ENCODE measurements at places on chromosomes 2 and 18. TPM values are rescaled to one million over a fixed set of nuclear protein-coding genes. Genes with fewer than 3 reads are reported as not detected.
A peak's percentile ranks its signal among the peaks of the same experiment; 100 is the strongest.

DNA sequence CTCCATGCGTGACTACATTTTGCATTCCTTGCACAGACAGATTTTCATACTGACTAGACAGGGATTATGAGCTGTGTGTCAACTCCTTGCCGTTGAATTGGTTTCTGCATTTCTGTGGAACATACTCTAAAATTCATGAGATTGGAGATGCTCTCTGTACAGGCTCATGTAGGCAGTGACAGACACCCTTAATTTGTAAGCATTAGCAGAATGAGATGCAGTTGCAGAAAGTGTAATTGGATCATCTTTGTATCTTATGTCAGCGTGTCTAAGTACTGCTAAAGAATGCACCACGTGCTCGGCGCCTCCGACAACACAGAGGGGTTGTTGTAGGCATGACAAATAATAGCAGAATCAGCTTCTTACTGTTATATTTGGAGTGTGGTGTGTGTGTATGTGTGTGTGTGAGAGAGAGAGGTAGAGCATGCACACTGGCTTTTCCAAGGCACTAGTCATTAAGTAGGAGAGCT lies 212.4 kb downstream of the CMPK2 start:
- H3K4me1 ChIP-seq: no peaks in the 10 kb centered on the region
- DNase-seq: no peak
- H3K36me3 ChIP-seq: no peaks in the 10 kb centered on the region
- no peak overlapping the region for H3K27ac ChIP-seq

DNA sequence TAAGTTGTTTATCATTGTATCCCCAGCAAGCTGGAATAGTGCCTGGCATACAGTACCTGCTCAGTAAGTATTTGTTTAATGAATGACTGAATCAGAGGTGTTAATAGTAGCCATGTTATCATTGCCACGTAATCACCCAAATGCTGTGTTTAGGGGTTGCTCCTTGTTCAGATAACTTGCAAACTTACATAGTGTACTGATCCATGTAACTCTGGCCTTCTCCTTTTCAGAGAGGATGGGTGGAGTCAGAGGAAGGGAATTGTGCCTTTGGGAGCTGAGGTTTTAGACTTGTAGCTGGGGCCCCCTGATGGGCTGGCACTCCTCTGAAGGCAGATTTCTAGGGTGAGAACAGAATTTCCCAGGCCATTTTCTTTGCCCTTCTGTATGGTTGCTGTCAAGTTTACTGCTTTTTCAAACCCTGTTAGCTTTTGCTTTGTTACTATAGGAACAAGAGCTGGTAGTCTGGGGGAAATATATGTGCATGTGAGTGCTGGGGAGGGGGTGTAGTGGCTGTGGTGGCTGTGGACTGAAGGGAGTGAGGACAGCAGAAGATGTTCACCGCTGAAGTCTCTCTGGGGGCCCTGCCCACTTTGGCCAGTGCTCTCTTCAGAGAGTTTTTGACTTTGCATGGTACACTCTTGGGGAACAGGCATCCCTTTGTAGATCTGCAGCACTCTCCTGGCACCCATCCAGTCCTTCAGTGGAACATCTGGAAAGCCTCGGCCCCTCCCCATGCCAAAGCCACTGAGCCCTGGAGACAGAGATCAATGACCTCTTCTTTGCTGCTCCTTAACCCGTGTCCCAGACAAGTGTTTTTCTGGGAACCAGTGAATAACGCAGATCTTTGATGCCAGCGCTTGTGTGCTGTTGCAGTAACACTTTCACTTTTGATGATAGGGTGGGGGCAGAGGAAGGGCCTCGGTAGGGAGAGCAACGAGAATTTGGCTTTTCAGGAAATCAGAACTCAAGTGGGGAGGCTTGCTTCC lies 209.0 kb downstream of the PRKCE start:
- no peak overlapping the region for H3K4me3 ChIP-seq
- peaks cover 18% of the 10 kb centered on the region for H3K4me1 ChIP-seq
- no peak overlapping the region for H3K27ac ChIP-seq
- H3K27me3 ChIP-seq: no peaks in the 10 kb centered on the region
- peak; percentile 22 for DNase-seq

GRCh38 chr2:80968450-80968849 lies 663.9 kb upstream of the LRRTM1 start:
- H3K4me1 ChIP-seq: no peaks in the 10 kb centered on the region
- no peak overlapping the region for H3K27ac ChIP-seq
- no peaks in the 10 kb centered on the region for H3K27me3 ChIP-seq
- no peak overlapping the region for H3K4me3 ChIP-seq
- DNase-seq: no peak

GRCh38 chr2:212193803-212194202 lies 344.8 kb downstream of the ERBB4 start:
- no peak overlapping the region for H3K4me3 ChIP-seq
- no peak overlapping the region for H3K27ac ChIP-seq
- no peak for DNase-seq
- no peaks in the 10 kb centered on the region for H3K4me1 ChIP-seq
- no peaks in the 10 kb centered on the region for H3K36me3 ChIP-seq
- H3K27me3 ChIP-seq: no peaks in the 10 kb centered on the region

GRCh38 chr2:72581560-72582181 lies 244.2 kb downstream of the EXOC6B start:
- H3K36me3 ChIP-seq: no peaks in the 10 kb centered on the region
- no peaks in the 10 kb centered on the region for H3K4me1 ChIP-seq
- DNase-seq: no peak
- no peak overlapping the region for H3K4me3 ChIP-seq

DNA sequence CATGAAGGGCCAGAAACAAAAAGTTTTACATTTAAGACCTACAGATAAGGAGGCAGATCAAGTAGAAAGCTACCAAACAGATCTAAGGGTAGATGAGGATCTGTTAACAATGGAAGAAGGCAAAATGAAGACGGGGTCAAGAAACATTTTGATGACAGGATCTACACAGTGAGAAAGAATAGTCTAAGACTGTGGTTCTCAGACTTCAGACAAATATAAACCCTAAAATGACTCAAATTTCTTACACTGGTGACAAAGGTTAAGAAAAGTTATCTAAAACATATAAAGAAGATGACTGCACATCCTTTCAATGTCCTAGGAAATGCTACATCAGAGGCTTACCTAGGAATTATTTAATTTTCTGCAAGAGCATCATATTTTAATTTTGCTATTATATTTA lies 34.4 kb downstream of the TRIP12 start:
- no peak for DNase-seq
- H3K27ac ChIP-seq: no peak overlapping the region

GRCh38 chr2:143205106-143205764 lies 76.0 kb downstream of the ARHGAP15 start:
- H3K36me3 ChIP-seq: peaks cover 22% of the 10 kb centered on the region
- no peak for DNase-seq
- peaks cover 42% of the 10 kb centered on the region for H3K4me1 ChIP-seq
- no peak overlapping the region for H3K4me3 ChIP-seq
- H3K27me3 ChIP-seq: no peaks in the 10 kb centered on the region
- no peak overlapping the region for H3K27ac ChIP-seq

- no peaks in the 10 kb centered on the region for H3K4me1 ChIP-seq
- no peaks in the 10 kb centered on the region for H3K27me3 ChIP-seq
- no peak overlapping the region for H3K27ac ChIP-seq
- H3K36me3 ChIP-seq: peaks cover 5% of the 10 kb centered on the region
- H3K4me3 ChIP-seq: no peak overlapping the region
- no peak for DNase-seq
Measured at GRCh38 chr18:79928563-79928960, 22.9 kb downstream of the SLC66A2 start.

- peaks cover 94% of the 10 kb centered on the region for H3K4me1 ChIP-seq
- H3K4me3 ChIP-seq: peak overlapping the region; percentile 7
- peak overlapping the region; percentile 77 for H3K27ac ChIP-seq
- peak; percentile 64 for DNase-seq
Measured at GRCh38 chr2:105737980-105738657, 6.6 kb upstream of the NCK2 start.

DNA sequence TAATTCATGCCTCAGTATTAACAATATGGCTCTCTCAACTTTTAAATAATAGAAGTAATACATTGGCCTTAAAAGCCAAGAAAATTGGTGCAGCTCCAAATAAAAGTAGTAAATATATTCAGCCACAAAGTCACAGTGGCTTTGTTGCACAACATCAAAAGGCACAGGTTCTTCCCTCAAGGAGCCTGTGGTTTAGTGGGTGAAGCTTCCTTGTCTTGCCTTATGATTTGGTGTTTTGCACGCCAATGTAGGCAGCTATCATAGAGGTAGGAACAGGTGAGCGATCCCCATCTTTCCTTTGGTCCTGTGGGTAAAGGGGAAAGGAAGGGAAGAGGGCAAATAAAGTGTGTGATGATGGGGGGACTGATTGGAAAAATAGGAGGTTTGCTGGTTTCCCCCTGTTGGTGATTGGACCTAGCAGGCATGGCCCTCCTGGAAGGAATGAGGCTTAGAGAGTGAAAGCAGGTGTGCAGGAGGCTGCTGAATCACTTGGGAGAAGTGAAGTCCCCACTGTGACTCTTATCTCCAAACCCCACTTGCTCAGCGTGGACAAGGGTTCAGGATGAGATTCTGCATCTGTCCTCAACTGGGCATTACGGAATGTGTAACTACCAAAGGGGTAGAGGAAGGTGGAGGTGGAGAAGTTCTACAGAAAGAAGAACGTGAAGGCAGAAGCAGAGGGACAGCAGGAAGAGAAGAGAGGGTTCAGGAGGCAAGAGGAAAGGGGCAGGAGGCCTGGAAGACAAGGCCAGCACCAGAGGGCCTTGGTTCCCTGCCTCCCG lies 20.1 kb upstream of the TNP1 start:
- H3K4me3 ChIP-seq: no peak overlapping the region
- no peaks in the 10 kb centered on the region for H3K27me3 ChIP-seq
- no peak overlapping the region for H3K27ac ChIP-seq
- H3K36me3 ChIP-seq: no peaks in the 10 kb centered on the region
- DNase-seq: no peak

DNA sequence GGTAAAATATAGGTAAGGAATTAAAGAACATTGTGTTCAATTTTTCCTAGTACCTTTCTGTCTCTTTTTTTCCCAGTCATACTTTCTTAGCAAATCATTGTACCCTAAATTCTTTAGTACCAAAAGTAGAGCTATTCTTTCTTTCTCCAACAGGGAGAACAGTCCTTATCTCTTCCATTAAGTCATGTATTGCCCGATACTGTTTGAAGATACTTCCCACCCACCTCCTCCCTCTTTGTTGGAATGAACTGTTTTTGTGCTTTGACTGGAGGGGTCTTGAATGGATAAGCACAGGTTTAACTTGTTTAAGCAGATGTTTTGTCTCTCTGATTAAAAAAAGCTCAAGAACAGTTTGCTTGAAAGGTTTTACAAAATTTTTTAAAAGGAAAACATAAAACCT lies 41.3 kb downstream of the RAB10 start:
- no peaks in the 10 kb centered on the region for H3K27me3 ChIP-seq
- peaks cover 24% of the 10 kb centered on the region for H3K4me1 ChIP-seq
- H3K36me3 ChIP-seq: no peaks in the 10 kb centered on the region
- H3K4me3 ChIP-seq: no peak overlapping the region

DNA sequence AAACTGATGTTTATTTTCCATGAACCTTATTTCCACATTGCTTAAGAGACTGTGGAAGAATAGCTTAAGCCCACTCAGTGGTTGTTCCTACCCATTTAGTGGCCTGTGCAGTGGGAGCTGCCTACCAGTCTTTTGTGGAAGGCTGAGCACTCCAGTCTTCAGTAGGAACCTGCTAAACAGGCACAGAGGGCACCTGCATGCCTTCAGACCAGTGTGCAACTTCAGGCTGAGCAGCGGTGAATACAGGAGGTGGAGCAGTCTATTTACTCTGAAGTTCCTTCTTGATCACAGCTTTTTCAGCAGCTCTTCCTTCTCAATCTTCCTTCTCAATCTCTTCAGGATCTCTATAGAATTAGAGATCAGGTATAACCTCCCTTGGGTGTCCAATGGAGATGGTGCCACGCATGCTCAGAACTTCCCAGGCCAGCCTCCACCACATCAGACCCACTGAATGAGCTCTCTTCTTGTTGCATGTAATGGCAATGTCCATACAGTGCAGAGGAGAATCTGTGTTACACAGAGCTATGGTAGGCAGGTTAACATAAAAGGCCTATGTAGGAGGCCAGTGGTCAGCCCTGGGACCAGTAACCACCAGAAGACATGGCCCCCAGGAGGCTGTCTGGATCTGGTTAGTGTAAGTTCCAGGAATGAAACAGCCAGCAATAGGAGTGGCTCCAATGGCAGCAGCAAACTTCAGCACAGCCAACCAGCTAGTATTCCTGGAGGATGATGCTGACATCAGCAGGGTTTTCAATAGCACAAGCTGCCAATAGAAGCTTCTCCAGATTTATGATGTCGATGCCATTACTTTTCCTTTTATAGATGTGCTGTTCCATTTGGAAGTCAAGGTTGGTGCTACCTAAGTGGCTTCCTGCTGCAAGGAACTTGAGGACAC lies 47.9 kb upstream of the MAT2A start:
- no peak overlapping the region for H3K4me3 ChIP-seq
- H3K27me3 ChIP-seq: no peaks in the 10 kb centered on the region
- H3K36me3 ChIP-seq: no peaks in the 10 kb centered on the region
- no peak overlapping the region for H3K27ac ChIP-seq
- DNase-seq: no peak

The DPYSL5 gene
- total RNA-seq: not detected

The GPBAR1 gene
- total RNA-seq: 1.0 TPM

The YES1 gene
- total RNA-seq: 4.9 TPM

The WNT6 gene
- not detected for total RNA-seq

The SLC23A3 gene
- total RNA-seq: 11.8 TPM

The RGPD4 gene
- total RNA-seq: not detected

The EML6 gene
- 1.8 TPM for total RNA-seq

The KCNJ3 gene
- total RNA-seq: not detected
